ENCODE measurements at places on chromosomes 5 and 9.

GRCh38 chr5:78308703-78309102 lies 14.2 kb upstream of the AP3B1 start:
- DNase-seq, result no peak

DNA sequence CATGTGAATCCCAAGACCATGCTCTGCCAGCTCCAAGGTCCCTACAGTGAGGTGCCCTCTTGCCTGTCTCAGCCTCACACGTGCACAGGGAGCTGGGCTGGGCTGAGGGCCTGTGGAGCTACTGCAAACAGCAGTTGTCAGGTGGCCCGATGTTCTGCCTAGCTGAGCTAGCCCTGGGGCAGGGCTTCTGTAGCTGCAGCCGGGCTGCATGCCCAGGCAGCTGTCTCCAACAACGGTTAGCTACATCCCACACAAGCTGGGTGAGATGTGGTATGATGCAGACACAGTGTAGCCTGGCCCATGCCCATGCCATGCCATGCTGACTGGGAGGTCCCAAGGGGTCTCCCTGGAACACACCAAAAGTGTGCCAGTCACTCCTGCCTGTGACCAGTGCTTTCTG lies 62.0 kb downstream of the MACROH2A1 start:
- DNase-seq, result no peak

GRCh38 chr5:167916706-167917105 lies 374.7 kb upstream of the WWC1 start:
- DNase-seq, result no peak

- DNase-seq, result peak; percentile 22
Measured at GRCh38 chr9:127528422-127529251, 77.3 kb downstream of the LRSAM1 start.

DNA sequence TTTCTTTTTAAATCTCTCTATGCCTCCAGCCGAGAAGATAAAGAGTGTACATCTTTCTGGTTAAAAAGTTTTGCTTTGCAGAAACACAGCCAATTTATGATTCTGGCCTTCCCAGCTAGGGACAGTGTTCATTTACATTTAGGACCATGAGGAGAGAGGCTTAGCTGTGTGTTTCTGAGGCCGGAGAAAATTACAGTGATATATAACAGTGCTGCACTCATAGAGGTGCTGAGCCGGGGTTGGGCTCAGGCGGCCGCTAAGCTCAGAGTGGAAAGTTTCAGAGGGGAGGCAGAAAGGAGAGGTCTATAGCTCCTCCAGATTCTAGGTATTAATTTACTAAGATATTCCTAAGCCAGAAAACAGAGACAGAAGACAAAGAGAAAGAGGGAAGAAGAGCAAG lies 37.0 kb upstream of the LCP2 start:
- DNase-seq, result no peak

DNA sequence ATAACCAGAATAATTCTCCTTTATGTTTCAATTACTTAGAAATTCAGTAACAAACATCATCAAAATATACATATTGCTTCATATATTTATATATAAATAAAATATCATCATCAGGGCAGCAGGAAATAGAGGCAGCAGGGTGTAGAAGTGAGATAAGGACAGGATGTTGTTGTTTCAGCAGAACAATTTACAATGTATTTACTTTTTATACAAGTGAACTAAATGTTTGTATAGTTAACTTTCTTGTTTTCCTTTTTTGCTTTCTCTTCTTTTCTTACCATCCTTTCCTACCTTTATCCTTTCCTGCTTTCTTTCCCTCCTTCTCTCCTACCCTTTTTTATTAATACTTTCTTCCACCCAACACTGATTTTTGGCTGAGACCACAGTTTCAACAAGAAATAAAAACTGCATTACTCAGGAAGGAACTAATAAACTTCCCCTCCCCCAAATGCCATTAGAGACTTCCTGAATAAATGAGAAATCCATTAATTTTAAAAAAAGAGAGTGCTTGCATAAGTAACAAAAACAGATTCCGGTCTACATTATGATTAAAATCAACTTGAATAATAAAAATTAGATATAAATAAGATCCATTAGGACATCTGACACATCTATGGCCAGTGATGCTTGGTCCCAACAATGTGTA lies 159.8 kb upstream of the ACOT12 start:
- no peak for DNase-seq

DNA sequence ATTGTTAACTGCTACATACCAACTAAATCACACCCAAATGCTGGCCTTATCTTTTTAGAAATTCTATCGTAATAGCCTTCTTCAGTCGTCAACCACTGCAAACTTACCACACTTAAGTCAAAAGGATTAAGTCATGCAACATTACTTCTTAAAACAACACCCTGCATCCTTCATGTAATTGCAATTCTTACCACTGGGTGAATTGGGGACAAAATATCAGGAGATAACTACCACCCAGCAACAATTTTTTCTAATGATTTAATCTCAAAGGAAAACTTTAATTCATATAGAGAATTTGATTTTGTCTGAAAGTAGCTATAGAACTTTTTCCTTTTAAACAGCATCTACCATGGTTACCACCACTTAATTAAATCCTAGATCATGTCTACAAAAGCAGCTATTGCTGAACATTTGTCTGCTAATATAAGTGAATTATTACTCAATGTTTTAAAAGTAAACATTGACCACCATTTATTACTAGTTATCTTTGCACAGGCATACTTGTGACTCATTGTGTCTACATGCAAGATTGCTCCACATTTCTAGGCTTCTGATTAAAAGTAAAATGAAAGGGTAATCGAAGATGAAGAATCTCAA lies 10.5 kb downstream of the MLLT3 start:
- peak; percentile 68 for DNase-seq

GRCh38 chr5:129748913-129749880 lies 1.3 kb downstream of the MINAR2 start:
- DNase-seq, result peak; percentile 17

- no peak for DNase-seq
Measured at GRCh38 chr5:32013658-32014057, 160.5 kb downstream of the GOLPH3 start.

DNA sequence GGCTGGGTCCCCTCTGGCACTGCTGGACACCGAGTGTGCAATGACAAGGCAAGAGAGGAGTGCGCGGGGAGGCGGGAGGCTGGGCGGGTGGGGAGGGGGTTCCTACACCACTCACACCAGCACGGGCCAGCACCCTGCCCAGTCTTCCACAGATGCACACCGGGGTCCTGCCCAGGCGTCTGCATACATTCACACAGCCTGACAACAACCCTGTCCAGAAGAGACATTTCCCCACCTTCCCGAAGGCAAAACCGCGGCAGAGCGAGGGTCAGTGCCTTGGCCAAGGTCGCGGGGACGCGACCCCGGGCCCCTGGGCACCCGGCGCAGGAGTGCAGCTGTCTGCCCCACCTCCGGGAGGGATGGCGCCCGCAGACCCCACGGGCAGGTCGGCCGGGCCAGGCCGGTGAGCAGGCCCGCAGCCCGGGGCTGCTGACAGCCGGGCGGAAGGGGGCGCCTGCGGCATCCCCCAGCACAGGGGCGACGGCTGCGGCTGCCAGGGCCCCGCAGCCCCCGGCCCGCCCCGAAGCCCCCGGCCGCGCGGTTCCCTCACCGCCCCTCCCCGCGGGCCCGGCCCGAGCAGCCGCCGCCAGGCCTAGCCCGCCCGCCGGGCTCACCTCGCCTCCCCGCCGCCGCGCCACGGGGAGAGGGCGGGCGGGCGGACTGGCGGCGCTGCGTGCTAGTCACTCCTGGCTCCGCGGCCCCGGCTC lies 496 bp downstream of the MAPK9 start:
- peak; percentile 56 for DNase-seq

Measured in foreskin fibroblast (primary cell).